RKO (cell line): ENCODE measurements at places on chromosomes 3 and 15.

DNA sequence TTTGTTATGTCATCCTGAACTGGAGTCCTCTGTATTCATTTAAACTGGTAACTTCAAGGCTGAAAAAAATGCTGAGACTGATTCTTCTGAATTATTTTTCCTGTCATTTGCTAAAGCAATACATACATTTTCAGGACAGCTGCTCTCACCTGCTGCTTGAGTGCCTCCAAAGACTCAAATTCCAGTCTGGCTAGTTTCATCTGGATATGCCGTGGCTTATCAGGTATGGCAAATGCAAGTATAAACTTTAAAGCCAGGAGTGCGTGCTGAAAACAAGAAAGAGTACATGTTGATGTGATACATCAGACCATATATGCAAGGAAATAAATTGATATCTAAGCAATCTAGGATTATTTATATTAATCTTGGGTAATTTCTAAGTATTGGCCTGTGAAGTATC is 146.1 kb downstream of the SNRK start:
- no peak for DNase-seq

- no peak for DNase-seq
Measured at GRCh38 chr3:19822805-19823204, 111.2 kb downstream of the EFHB start.

- DNase-seq = no peak
Measured at GRCh38 chr15:80204231-80204630, 47.8 kb downstream of the CTXND1 start.

- no peak for DNase-seq
Measured at GRCh38 chr3:171172070-171172469, 145.6 kb upstream of the SLC2A2 start.

DNA sequence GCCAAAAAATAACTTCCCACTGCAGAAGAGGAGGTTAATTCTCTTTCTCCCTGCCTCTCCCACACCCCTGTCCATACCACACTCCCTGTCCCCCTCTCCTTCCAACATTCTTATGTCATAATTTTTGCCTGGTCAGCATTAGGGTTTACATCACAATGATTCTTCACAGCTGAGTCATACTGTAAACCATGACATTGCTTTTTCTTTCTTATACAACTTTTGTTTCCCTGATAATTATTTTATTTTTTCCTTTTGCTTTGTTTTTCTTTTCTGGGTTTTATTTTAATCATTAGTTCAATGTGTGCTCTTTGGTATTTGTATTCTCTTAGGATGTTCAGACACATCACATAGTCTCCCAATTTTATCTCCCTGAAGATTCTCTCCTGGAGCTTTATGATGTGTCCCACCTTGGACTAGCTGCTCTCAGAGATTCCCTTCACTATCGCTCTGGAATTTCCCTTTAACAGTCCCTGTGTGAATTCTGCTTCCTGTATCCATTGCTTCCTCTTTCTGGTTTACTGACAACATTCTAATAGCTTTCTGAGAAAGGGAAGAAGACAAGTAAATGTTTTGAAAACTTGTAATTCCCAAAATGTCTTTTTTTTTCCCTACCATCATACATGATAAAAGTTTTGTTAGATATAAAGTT is 70.7 kb downstream of the SOX2 start:
- peak; percentile 32 for DNase-seq

GRCh38 chr3:184757022-184757651 is 45.3 kb upstream of the MAGEF1 start:
- no peak for DNase-seq

DNA sequence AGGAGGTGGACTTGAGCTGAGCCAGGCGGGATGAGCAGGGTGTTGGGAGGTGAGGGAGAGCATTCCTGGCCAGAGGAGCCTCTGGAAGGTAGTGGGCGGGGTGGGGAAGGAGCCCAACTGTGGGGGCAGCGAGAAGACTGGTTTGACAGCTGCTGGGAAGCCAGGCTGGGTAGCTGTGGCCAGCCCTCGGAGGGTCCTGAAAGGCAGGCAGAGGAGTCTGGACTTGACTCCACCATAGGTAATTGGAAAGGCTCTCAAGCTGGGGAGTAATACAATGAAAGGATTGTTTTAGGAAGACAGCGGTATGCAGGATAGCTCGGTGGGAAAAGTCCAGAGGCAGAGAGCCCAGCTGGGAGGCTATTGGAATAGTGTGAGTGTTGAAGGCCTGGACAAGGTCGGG is 17.2 kb downstream of the EPHB3 start:
- no peak for DNase-seq

- peak; percentile 73 for DNase-seq
Measured at GRCh38 chr3:183766745-183767606, 58.4 kb downstream of the MAP6D1 start.

DNA sequence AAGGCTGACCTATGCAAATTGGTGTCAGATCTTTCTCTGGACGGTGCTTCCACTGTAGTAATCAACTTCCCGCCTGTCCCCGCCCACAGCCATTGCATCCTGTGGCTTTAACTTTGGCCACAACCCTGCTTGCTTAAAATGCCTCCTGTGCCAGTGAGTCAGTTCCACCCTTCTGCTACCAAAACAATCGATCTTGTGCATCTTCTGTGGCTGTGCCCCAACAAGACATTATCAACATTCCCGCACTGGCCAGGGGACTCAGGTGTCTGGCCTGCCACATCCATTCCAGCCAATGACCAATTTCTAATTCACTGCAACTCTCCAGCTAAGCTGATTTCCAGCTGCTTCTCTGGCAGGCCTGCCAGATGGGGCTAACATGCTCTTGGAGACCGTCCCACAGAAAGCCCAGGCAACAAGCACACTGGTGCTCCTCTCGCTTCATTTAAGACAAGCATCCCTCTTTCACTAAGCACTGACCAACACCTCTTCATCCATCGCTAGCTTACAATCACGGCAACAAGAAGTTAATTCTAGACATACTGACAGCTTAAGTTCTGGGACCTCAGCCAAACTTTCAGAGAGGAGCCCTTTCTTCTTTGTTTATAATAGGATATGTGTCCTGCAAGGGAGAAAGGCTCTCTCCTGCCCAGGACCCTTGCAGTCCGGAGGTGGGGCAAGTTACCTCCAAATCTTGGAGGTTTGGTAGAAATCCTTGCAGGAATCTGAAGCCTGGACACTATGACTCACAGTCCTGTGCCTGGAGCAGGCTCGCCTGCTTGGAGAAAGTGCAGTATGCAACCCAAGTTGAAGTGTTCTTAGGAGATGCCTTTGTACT is 6.7 kb downstream of the CA12 start:
- no peak for DNase-seq

GRCh38 chr15:49301562-49301961 is 121.5 kb upstream of the FGF7 start:
- DNase-seq = peak; percentile 14

- DNase-seq = no peak
Measured at GRCh38 chr15:85673326-85673725, 121.4 kb downstream of the KLHL25 start.

GRCh38 chr3:107579371-107579770 is 56.6 kb downstream of the BBX start:
- no peak for DNase-seq

GRCh38 chr15:54841701-54842305 is 354.9 kb downstream of the RSL24D1 start:
- DNase-seq = no peak

- no peak for DNase-seq
Measured at GRCh38 chr3:24608701-24609390, 114.2 kb upstream of the THRB start.

DNA sequence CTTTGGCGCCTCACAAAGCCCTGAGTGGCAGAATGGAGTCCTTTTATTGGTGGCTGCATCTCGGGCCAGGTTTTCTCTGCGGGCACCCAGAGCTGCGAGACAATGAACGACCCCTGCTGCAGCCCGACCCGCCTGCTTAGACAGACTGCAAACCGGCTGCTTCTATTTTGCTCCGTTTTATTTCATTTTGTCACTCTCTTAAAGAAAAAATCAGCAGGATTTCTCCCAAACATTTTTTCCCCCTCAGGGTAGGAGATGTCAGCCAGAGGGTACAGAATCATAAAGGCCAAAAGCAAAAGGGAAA is 64.8 kb downstream of the OXNAD1 start:
- DNase-seq = no peak

DNA sequence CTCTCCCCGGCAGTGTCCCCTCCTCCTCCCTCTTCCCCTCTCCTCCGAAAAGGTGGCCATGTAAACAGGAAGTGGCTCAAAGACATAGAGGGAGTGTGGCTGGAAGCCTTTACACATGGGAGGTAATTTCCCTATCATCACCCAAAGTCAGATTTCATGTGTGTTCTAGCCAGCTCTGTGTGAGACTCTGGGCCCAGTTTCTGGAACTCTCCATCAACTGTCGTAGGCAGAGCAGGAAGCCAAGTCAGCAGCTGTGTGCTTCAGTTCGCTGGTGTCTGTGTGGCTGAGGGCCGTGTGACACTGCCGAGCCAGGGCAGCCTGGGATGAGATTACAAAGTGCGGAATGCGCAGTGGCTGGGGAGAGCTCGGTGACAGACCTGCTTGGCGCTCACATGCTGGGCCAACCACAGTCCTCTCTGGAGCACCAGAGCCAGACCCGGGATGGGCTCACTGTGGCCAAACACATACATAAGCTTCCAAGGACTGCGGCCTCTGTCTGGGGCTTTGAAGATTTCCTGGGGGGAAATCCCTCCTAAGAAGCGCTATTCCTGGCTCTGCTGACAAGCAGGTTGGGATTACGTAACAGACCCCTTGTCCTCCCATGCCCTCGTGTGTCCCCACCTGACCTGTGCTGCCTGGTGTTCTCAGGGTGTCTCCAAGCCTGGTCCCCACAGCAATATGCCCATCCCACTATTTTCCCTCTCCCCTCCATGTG is 50.7 kb downstream of the UMPS start:
- DNase-seq = no peak

- DNase-seq = no peak
Measured at GRCh38 chr3:58623478-58623877, 43.1 kb downstream of the FAM3D start.

DNA sequence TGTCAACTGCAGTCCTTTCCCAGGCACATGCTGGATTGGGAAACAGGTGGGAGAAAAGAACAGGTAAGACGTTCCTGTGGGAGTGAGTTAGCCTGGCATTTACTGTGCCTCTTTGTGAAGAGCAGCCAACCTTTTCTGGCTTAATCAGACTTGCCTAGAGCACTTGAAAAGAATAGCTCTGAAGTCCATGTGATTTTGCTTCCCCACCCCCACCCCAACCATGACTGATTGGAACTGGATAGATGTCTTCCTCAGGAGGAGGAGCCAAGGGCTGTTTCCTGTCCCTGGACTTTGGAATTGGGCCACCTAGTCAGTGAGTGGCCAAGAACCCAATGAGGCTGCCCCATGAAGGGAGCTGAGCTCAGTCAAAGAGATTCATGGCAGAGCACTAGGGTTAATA is 4.7 kb upstream of the TMEM41A start:
- DNase-seq = no peak

DNA sequence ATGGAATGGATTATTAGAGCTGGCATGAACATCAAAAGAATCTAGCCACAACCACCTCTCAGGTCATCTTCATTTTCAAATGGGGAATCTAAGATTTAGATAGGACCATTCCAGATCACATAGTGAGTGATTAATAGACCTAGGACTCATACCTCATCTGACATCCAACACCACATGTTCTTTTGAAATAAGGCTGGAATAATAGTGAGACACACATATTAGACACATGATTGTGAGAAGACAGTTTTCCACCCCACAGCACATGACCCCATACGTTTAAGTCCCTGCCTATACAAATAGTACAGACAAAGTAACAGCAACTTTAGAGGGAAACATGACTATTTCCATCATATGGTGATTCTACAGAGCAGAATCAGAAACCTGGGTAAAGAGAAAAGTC is 344.7 kb upstream of the TPRG1 start:
- DNase-seq = no peak

DNA sequence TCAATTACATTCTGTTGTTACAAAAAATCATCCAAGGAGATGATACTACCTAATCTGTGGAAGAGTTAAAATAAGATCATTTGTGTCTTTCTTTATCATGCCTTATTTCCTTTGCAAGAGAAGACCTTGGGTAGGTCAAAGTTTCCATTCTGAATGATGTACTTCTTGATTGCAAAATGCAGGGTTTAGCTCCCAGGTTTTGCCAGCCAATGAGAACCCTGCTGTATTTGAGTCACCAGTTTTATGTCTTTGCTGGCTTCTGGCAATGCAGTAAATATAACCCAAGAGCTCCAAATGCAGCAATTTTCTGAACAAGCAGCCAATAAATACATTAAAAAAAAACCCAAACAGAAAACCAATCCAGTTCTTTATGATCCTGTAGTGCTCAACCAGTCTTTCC is 204.9 kb downstream of the CADPS start:
- no peak for DNase-seq

GRCh38 chr3:45689787-45690145 is 570 bp downstream of the SACM1L start:
- DNase-seq = peak; percentile 40

DNA sequence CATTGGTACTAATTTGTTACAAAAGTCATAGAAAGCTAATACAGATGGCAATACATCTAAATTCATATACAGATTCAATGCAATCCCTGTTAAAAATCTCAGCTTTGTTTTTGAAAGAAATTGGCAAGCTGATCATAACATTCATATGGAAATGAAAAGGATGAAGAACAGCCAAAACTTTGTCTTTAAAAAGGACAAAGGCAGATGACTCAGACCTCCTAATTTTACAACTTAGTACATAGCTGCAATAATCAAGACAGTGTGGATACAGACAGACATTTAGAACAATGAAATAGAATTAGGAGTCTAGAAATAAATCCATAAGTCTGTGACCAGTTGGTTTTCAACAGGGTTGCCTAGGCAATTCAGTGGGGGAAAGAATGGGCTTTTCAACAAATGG is 63.3 kb downstream of the AQP9 start:
- DNase-seq = no peak

DNA sequence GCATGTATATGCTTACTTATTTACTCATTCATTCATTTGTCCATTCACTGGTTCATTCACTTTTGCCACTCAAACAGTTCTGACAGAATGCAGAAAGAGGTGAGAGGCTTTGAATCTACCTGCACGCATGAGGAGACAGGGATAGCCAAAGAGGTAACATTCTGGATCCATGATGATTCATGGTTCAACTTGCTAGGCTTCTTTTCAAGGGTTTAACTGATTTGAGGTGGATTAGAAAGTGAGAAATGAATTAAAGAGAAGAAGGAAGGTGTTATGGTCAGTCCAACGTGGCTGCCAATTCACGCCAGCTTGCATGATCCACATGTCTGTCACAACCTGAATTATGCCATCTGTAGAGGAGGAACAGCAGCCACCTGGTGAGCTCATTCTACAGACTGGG is 260.6 kb downstream of the ARRDC4 start:
- no peak for DNase-seq

- no peak for DNase-seq
Measured at GRCh38 chr3:61057464-61057863, 193.8 kb downstream of the FHIT start.

- DNase-seq = no peak
Measured at GRCh38 chr15:50676799-50677483, 9.7 kb downstream of the TRPM7 start.

DNA sequence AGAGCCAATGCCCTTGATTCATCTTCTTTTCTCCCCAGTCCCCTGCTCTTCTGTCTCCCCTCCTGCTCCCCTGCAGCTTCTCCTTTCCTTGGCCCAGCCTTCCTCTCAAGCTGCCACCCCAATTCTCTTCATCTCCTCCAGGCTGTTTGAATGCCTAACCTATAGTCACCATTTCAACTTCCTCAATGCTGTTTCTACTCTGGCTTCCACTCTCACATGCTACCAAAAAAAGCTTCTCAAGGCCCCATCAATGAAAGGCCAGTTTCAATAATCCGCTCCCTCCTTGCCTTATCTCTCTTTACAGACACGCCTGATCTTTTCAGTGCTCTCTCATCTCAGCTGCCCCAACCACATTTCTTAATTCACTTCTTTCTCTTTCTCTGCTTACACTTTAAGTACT is 212.2 kb upstream of the GPR149 start:
- no peak for DNase-seq

- DNase-seq = no peak
Measured at GRCh38 chr15:47812470-47812999, 95.2 kb downstream of the SEMA6D start.
